ENCODE measurements at places on chromosomes 3 and 15.

- DNase-seq, result no peak
Observed at GRCh38 chr3:31433679-31433992, 99.1 kb upstream of the STT3B start.

GRCh38 chr3:164222197-164222596, 856.1 kb downstream of the SI start:
- no peak for DNase-seq

DNA sequence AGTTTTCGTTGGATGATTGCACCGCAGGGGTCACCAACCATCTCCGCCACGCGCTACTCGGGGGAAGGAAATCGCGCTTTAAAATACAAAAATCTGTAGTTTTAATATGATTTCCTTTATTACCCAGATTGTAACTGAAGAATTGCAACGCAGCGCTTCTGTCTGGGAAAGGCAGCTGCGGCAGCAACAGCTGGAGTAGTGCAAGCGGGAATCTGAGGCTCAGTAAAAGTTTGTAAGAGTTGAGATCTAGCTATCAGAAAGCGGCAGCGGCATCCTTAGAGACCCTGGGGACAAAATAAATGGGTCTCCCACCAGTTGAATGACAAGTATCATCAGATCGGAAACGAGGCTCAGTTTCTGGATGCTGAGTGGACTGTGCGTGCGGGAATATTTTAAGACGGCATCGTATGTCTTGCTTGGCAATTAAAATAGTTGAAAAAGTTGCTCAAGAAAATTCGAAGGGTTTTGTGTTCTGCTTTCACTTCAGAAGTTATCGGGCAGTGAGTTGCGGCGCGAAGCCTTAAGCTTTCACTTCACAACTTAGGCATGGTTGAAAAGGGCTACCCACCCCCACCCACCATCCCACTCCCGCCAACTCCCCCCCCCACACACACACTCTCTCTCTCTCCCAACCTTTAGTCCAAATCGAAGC, 2.7 kb downstream of the MECOM start:
- no peak for DNase-seq

DNA sequence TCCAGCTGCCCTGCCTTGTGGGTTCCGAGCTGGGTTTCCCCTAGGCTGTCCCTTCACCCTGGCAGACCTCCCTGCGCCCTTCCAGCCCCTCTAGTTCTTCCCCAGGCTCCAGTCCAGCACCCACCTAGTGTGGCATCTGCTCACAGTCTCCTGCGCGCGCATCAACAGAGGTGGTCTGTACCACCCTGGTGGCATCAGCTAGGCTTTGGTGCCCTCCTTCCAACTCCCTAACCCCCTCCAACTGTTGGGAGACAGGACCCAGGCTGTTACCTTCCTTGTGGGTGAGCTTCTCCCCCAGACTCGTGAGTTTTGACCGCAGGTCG, 8.0 kb downstream of the CALML4 start:
- DNase-seq, result no peak

GRCh38 chr15:89370120-89370977, 35.7 kb upstream of the POLG start:
- no peak for DNase-seq

- DNase-seq, result peak; percentile 76
Observed at GRCh38 chr15:80455668-80456442, 51.7 kb downstream of the ARNT2 start.

- DNase-seq, result no peak
Observed at GRCh38 chr3:53146319-53146891, 14.6 kb upstream of the PRKCD start.

- DNase-seq, result no peak
Observed at GRCh38 chr3:128319741-128320141, 146.9 kb downstream of the DNAJB8 start.

DNA sequence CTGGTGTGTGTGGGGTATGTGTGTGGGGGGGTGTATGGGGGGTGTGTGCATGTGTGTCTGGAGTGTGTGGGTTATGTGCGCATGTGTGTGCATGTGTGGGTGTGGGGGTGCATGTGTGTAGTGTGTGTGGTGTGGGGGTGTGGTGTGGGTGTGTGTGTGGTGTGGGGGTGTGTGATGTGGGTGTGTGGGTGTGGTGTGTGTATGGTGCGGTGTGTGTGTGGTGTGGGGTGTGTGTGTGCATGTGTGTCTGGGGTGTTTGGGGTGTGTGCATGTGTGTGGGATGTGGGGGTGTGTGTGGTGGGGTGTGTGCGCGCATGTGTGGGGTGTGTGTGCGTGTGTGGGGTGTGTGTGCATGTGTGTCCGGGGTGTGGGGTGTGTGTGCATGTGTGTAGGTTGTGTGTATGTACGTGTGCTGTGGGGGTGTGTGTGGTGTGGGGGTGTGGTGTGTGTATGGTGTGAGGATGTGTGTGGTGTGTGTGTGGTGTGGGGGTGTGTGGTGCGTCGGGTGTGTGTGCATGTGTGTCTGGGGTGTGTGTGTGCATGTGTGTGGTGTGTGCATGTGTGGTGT, 6.2 kb upstream of the OCA2 start:
- no peak for DNase-seq

DNA sequence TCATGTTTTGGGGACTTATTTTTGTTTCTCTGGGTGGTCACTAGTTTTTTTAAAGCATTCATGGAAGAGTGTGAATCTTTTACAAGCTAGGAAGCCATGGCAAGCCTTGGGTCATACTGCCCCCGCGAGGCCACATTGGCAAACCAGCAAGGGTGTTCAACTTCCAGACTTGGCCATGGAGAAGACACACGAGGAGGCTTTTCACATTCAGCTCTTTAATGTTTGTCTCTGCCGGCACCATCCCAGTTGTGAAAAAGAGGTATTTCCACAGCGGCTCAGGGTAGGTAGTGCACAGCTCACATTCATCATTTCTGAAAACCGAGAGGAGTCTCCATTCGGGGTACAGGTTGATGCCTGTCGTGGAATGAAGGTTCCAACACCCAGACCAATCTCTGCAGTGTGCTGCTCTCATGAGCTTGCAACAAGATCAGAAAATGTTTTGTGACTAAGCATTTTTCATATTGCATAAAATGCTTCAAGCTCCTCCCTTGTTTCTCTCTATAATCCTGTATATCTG, 7.7 kb downstream of the CCR5 start:
- peak; percentile 58 for DNase-seq

DNA sequence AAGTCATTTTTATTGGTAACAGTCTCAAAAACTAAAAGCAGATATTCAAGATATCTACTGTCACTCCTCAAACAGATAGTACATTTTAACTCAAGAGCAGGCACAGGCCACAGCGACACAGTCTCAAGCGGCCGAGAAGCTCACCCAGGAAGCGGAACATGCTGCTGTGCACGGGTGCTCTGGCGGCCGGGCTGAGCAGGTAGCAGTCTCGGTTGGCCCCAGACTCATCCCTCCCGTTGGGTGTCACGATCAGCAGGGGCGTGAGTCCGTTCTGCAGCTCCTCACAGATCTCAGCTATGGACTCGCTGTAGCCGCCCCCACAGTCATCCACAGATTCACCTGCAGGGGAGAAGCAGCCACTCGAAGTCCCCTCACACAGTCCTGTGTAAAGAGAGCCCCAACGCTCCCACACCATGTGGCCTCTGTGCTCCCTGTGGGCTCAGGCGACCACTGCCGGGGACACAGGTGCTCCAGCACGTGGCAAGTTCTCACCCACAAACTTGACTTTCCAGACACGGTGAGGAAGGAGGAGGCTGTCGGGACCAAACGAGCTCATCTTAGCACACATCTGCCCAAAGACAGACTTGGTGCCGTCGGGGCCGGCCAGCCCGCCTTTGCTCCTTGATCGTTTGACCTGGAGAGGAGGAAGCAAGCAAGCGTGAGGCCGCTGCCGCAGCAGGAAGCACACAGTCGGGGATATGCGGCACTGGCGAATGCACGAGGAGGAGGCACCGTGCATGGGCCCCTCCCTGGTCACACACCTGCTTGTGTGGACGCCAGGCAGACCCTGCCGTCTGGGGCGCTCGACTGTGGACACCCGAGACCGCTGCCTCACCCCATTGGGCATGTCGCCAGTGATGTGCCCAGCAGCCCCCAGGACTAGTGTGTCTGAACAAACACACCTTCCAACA, 17.7 kb upstream of the OCA2 start:
- no peak for DNase-seq

GRCh38 chr3:72892870-72893269, 5.0 kb downstream of the GXYLT2 start:
- no peak for DNase-seq

DNA sequence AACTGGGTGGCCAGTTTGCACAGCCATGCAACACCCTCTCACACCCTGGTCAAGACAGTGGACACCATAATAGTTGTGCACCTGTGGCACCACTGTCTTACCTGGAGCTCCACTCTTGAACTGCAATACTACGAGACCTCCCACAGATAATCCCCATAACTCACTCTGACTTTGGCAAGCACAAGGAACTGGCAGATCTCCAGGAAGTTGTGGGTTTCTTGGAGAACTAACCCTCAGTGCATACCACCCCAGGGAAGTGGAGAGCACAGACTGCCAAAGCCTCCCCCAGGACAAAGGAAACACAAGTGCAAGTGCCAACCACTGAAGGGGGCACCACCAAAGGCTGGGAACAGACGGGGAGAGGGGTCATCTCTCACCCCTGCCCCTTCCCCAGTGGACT, 318.6 kb downstream of the SUCLG2 start:
- DNase-seq, result no peak

DNA sequence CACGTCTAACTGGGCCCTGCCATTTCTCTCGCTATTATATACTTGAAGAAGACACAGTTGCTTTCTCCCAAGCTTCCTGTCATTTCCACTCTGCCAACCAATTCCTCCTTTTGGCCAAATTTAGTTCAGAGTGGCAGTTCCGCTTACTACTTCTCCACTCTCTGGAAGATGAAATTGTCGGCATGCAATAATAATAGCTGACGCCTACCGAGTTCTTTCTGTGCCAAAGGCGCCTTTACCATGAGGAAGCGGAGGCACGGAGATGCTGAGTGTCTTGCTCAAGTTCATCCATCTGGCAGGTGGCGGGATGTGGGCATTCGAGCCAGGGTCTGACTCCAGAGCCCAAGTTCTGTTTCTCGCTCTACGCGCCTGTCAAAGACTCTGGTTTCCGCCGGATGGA, 14.6 kb upstream of the NRROS start:
- DNase-seq, result no peak

GRCh38 chr3:133113526-133113925, 75.3 kb downstream of the TMEM108 start:
- peak; percentile 52 for DNase-seq

DNA sequence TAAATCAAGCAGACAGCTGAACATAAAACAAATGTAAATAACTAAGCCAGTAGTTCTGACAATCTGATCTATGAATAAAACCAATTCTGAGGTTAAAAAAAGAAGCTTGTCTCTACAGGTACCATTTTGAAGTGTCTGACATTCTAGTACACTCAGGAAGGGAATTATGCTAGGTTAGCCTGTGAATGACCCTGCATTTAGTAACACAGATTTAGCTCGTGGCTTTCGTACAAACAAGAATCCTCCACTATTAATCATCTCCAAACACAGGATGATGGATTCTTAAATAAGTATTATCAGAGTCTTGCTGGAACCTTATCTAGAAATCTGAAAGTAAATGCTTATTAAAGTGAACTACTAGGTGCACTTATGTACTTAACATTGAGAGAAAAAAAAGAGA, 1120.1 kb downstream of the ROBO1 start:
- DNase-seq, result no peak

Data from RKO (cell line).